Pancreas (tissue), 10 donors: ENCODE measurements at places on chromosomes 5 and 9. TPM values are rescaled to one million over a fixed set of nuclear protein-coding genes. Genes with fewer than 3 reads are reported as not detected.

SPINK6 gene
- total RNA-seq = not detected

TRIM36 gene
- total RNA-seq = 2.1 TPM

GPR21 gene
- 0.55 TPM for total RNA-seq

GGTA1 gene
- total RNA-seq = 0.28 TPM

C5orf58 gene
- total RNA-seq = not detected

TXNDC8 gene
- not detected for total RNA-seq

FAT2 gene
- total RNA-seq = 0.06 TPM

CXCL14 gene
- total RNA-seq = 3.6 TPM

ANKHD1 gene
- total RNA-seq = 68.3 TPM

PPP1R26 gene
- 20.0 TPM for total RNA-seq

SLC46A2 gene
- total RNA-seq = not detected

NOXA1 gene
- 11.3 TPM for total RNA-seq

DNA sequence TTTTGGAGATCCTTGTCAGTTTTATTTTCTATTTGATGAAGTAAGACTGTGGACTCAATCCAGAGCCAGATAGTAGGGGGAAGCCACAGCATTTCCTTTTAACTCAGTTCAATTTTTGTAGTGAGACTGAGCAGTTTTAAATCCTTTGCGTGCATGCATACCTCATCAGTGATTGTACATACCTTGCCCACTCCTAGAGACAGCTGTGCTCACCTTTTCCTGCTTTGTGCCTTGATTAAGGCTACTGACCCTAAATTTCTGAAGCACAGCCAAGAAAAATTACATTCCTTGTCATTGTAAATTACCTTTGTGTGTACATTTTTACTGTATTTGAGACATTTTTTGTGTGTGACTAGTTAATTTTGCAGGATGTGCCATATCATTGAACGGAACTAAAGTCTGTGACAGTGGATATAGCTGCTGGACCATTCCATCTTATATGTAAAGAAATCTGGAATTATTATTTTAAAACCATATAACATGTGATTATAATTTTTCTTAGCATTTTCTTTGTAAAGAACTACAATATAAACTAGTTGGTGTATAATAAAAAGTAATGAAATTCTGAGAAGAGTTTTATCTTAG is 17.8 kb downstream of the DIMT1 start:
- DNase-seq = no peak

GRCh38 chr9:90904706-90905478 is 103.3 kb downstream of the SYK start:
- DNase-seq = peak; percentile 50

DNA sequence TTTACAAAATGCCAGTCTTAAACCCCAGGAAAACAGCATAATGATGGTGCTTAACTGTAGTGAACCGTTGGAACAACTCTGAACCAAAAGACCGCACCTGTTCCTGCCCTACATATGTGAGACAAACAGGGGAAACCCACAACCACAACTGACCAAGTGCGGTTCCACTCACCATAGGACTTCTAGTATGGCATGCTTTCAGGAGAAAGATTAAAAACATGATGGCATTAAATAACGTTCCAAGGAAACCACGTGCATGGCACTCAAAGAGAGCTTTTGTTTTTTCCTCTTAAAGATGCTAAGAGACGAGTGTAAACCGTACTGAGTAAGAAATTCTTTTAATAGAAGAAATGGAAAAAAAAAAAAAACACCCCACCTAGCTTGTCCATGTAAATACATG is 119.8 kb downstream of the SSBP2 start:
- no peak for DNase-seq

DNA sequence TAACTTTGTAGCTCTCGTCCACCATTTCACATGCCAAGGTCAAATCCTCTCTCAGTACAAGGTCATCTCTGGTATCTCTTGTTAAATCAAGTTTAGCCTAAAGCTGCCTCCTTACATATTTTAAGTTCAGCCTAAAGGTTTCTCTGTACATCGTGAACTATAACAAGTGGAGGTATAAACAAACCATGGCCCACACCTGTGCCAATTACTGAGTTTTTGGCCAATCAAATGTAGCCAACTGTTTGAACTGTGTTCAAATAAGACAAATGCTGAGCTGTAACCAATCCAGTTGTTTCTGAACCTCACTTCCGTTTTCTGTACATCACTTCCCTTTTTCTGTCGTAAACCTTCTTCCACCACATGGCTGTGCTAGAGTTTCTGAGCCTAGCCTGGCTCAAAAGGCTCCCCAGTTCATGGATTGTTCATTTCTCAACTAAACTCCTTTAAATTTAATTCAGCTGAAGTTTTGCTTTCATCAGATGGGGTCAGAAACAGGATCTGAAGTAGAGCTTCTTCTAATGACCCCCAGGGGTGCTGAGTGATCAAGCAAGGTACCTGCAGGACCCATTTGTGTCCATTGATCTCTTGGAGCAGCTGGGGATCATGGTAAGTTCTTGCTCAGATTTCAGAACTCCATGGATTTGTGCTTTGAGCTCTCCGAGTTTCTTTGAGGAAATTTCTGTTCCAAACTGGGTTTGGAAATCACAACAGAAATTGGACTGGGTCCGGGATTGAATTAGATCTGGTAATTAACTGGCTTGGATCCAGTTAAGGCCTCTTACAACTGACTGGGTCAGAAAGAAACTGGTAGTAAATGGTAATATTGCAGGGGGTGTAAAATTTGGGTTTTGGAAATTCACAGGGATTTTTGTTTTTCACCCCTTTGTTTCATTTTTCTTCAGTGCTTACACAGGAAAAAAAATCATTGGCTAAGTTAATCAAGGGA is 11.0 kb upstream of the NANS start:
- DNase-seq = no peak

DNA sequence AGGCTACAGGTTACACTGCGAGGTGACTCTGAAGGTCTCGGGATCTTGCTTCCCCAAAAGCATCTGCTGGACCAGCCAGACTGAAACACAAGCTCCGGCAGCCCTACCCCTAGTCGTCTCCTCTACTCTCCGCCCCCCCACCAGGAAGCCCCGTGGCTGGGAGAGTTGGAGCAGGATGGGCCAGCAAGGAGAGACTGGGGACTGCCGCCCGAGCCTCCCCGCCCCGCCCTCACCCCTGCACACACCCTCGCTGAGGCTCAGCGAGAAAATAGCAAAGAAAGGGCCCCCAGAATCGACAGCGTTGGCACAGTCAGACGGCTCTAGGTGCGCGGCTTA is 1.3 kb downstream of the TRIM7 start:
- DNase-seq = no peak

- DNase-seq = peak; percentile 51
These were observed 82.0 kb downstream of the PHF2 start for GRCh38 chr9:93658184-93658925.

DNA sequence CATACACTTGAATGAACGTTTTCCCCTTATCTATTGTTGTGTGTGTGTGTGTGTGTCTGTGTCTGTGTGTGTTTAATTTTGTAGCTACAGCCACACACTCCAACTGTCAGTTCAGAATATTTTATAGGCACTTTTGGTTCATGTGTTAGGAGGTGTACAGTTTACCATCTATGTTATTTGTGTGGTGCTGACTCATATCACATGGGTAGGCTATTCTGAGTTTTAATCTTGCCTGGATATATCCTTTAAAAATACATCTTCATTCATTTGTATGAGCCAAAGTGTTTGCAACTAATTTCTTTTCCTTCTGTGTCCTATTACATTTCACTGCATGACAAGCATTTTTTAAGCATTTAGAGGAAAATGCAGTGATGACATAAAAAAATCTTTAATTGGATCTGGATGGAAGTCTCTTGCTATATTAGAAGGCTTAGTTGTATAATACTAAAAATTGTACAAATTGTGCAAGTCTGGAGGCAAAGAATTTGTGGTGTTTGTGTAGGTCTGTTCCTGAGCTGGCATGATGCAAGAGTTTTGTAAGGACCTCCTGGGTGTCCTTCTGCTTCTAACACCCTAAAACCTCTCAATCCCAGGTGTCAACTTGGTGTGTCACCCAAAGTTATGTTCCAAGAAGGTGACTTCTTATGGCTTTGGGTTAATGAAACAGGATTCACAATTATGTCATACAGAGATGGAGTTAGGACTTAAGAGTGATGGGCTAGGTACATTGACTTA is 52.4 kb upstream of the HMHB1 start:
- no peak for DNase-seq

GRCh38 chr5:167699432-167699831 is 592.0 kb upstream of the WWC1 start:
- no peak for DNase-seq

- DNase-seq = no peak
These were observed 11.9 kb upstream of the MELK start for GRCh38 chr9:36560771-36561170.

- no peak for DNase-seq
These were observed 102.3 kb downstream of the PJA2 start for GRCh38 chr5:109307456-109307855.

DNA sequence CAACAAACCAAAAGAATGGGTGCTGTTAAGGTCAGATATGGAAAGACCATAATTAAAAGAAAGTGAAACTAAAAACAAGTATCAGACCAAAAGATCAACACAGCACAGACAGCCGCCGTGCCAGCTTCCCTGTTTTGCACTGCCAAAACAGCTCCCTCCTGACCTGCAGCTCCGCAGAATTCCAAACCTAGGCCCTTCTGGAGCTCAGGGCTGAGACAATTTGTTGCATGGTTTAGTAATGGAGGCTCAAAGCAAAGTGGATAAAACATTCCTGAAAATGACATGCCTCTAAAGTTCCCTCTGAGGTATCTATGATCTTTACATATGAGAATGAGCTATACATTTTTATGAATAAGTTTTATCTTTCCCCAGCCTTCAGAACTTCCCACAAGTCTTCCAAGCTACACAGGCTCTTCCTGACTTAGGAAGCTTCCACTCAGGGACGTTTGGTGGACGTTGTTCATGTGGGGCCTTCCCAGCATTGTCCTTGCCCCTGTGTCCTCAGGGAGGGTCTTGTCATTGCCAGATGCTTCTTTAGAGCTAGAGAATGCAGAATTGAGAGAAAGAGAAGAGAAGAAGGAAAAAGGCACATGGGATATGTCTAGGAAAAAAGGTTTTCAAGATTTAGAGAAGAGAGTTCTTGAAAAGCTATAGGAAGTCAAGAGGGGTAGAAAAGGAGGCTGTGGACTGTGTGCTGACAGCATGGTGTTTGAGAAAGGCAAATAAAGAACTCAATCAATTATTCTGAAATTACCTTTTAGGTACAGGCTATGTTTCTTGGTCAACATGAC is 28.4 kb upstream of the SSBP2 start:
- peak; percentile 70 for DNase-seq

DNA sequence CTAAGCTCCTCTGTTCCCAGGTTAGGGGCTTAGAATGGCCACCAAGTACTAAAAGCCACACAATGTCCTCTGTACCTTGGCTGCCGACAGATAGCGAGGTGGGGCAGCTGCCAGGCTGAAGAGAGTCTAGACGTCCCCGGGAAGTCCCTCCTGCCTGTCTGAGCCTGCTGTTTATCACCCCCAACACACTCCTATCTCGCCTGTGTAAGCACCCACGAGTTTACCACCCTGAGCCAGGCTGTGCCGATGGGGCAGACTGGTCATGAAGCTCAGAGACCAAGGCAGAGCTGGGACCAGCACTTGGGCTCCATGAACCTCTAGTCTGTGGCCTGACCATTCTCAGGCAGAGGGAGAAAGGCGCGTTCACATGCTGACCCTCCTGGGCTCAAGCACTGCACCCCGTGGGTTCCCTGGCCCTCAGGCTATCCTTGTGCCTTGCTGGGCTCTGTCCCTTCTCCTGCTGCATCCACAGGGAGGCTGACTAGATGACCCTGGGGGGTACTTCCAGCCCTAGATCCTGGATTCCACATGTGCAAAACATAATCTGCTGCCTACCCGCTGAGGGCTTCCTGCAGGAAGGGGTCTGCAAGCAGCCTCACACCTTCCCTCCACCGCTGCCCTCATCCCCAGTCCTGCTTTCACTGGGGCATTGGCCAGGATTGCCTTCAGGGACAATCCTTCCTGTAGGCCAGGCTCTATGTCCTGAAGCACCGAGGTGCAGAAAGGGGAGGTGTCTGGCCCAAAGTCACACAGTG is 18.6 kb upstream of the SLC25A51 start:
- DNase-seq = no peak

DNA sequence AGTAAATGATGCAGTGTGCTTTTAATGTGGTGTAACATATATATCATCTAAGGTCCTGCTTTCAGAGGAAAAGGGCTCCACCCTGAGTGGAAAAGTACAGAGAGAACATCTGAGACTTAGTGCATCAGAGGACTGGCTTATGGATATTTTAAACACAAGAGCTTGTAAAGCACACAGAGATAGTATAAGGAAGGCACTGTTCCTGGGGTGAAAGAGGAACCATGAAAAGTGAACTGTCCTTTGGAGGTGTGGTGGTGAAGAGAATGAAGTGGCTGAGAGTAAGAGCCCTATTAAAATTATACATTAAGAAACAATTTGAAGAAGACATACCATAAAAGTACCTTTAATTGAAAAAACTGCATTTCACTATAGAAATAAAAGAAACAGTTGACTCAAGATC is 68.9 kb downstream of the CSF2 start:
- no peak for DNase-seq

DNA sequence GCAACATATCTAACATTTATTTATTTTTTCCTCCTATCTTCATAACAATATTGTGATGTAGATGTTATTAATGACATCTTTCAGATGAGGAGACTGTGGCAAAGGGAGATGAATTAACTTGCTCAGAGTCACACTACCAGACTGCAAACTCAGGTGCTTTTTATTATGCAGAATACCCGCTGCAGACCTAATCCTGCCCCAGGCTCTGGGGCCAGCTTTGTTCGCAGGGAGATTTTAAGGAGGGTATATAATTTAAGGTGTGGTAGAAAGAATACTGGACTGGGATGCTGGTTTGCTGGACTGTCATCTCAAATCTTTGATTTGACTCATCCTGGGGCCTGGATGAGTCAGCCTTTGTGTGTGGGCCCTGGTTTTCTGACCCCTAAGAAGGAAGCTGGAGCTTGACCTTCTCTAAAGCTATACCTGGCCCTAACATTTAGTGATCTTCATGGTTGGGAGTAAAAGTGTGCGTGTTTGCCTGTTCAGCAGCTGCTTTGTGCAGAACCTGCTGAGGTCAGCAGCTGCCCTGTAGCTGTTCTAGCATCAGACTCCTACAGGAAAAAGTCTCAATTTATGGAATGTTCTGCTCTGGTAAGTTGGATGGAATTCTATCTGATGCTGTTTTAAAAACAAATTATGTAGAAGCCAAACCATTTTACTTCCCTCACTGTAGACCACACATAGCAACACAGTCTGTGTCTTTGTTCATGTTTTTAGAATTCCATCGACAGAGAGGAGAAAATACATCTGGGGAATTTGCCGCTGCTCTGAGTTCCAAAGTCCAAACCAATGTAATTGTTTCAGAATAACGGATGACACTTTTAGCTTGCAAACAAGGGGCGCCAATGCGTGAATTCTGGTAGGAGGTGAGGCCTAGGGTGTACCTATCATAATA is 4.5 kb downstream of the SLC36A1 start:
- no peak for DNase-seq

GRCh38 chr5:16755641-16756040 is 138.8 kb upstream of the RETREG1 start:
- DNase-seq = no peak

- DNase-seq = no peak
These were observed 188.9 kb downstream of the ARHGAP26 start for GRCh38 chr5:142958944-142959682.
